ENCODE measurements at places on chromosomes 3 and 15.

DNA sequence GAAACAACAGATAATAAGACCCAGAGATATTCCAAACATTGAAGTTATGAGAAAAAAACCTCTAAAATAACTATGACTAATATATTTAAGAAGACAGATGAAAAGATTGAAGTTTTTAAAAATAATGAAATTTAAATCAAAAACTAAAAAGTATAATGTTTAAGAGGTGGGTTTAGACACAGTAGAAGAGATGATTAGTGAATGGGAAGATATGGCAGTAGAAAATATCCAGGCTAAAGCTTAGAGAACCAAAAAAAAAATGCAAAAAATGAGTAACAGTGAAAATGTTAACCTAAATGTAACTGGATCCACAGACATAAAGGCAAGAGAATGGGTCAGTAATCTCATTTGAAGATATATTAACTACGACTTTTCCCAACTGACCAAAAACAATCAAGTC is 52.2 kb downstream of the RETNLB start:
- DNase-seq: no peak

- DNase-seq: no peak
Observed at GRCh38 chr15:94338243-94338846, 107.0 kb downstream of the MCTP2 start.

- no peak for DNase-seq
Observed at GRCh38 chr3:197117114-197117513, 87.5 kb upstream of the MELTF start.

- DNase-seq: peak; percentile 36
Observed at GRCh38 chr3:67947808-67948508, 293.5 kb upstream of the SUCLG2 start.

DNA sequence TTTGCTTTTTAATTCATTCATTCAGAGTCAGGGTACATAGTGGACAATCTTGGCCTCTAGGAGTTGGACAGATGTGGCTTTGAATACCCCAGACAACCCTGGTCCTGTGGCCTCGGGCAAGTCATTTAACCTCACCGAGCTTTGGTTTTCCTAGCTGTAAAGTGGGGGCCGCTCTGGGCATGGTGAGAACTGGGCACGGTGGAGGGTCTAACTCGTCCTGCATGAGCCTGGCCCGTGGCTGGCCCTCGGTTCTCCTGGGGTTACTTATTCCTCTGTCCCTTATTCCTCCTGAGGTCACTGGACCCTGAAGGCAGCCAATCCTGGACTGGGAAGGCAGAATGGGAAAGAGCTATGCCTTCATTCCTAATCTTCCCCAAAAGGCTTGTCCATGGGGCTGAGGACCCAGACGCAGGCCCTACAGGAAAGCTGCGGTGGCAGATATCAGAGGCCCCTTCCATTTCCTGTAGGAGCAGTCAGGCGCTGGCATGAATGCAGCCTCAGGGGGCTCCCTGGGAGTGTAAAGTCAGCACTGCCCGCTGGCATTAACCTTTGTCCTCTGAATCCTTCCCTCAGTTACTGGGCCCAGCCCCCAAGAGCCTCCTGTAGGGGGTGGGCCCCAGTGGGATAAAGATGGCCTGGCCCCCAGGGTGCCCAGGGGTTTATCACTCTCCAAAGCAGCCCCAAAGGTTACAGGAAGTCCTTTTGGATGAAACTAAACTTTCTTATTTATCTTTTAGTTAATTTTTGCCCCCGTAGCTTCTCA is 17.9 kb upstream of the SEC13 start:
- no peak for DNase-seq

GRCh38 chr3:183816681-183817510 is 8.5 kb downstream of the MAP6D1 start:
- no peak for DNase-seq

DNA sequence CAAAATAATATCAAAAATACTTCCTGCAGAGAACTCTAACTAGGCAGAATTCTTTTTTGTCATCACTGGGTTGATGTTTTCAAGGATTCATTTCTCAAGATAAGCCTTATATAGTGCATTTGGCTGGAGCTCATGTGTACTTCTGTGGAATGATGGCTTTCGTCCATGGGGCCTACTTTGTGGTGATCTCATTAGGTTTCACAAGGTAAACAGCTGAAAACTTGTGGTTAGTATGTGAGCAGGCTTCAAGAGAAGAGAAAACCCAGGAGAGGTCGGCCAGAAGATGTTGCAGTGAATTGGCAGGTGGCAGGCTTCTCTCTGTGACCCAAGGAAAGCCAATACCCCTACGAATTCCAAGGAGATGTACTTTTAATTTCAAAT is 121.4 kb upstream of the PHLDB2 start:
- DNase-seq: no peak

DNA sequence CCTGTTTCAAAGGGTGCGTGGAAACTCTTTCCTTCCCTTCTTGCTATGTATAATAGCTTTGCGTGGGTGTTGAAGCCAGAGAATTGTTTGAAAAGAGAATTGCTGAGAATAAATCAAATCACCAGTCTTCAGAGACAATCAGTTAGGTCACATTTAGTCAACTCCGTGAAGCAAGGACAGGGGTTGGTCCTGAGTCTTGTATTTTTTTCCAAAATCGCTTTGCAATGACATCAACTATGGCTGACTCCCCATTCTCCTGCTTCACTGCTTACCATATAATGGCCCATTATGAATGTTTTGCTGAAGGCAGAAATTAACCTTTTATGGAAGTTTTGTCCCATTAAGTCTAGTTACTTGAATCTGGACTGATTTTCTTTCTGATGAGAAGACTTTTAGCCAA is 852.8 kb downstream of the AGBL1 start:
- DNase-seq: no peak

DNA sequence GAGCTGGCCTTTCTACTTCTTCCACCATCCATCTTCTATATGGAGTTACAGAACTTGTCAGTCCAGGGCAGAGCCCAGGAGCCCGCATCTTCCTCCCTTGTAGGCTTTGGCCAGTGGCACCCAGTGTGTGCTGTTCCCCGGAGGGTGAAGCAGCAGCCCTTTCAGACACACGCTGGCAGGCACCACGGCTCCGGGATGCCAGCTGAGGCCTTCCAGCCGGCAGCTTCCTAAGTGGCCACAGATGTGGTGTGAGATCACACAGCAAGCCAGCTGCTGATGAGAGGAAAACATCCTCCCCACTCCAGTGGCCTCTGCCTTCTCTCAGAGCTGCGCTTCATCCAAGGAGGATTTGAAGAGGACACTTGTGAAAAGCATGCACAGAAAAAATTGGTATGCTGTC is 24.1 kb downstream of the CRABP1 start:
- no peak for DNase-seq

GRCh38 chr3:146243559-146243958 is 7.3 kb downstream of the PLSCR4 start:
- DNase-seq: no peak

DNA sequence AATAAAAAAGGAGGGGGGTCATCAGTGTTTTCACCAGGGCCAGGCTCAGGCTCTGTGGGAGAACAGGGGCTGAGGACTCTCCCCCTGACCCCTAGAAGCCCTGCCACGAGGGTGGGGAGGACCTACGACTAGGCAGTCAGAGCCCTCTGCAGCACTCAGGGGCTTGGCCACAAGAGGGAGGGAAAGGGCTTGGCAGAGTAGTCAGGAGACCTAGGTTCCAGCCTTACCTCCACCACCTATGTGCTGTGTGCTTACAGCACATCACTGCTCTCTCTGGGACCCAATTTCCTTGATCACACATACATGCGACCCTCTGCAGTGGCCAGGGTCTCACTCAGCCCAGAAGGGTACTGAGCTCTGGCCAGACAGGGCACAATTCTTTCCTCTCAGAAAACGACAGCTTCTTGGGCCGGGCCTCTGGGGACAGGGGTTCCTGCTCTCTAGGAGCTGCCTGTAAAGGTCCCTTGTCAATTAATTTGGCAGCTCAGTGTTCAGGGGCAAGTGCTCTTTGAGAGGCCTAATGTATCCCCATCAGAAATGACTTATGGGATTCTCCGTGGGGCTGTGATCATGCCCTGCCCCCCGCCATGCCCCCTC is 16.4 kb upstream of the SKIC8 start:
- no peak for DNase-seq

DNA sequence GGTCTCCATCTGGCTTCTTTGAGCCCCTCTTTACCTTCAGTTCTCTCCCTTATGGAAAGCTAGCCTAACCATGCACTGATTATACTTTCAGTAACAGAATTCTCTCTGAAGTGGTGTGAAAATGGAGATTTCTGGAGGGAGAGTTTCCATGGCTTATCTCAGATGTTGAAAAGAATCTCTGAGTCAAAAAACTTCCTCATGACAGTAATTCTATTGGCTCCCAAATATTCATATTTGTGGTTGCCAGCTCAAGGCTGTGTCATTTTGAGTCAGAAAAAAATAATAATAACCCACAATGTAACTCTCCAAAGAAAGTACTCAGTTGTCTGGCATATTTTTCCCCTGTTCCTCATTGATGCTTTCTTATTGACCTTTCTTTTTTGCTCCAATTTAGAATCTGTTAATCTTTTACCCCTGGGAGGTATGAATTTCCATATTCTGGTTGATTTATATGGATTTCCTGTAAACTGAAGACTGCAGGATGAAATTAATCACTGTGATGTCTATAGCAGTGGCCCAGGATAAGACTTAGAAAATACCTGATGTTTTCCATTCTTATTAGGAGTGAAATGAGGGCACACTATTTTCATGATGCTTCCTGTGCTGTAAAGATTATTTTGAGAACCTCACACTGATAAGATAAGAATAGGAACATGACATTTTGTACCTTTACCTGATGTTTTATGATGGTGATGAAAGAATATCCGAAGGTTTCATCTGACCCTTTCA is 149.5 kb upstream of the EPHA3 start:
- no peak for DNase-seq

DNA sequence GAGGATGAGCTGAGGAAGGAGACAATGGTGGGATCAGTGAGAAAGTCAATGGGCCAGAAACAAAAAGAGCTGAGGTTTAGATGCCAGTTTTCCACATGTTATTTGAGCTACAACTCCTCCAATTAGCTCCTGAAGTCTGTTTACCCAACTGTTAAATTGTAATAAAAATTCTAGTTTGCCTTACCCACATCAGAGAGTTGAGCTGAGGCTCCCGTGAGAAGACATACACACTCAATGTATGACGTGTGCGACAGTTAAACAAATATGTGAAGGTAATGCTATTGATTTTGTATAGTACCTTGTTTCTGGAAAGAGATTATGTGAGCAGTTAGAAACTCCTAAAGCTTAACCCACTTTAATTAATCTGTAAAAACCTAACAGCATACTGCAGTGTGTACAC is 318.1 kb upstream of the GRM7 start:
- DNase-seq: no peak

DNA sequence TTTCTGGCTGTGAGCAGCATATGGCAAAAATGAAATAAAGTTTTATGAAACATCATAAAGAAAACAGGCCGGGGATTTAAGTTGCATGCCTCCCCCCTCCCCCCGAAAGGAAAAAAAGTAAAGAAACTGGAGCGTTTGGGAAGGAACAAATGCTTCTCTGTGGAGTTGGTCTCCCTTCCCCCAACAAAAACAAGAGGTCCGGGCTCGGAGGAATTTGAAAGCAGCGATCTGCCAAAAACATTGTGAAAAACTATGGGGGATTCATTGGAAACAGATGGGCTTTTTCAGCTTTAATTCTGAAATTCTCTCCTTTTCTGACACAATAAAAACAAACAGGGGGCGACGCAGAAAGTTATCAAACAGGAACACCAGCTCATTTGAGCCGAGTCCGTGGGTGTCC is 17.0 kb downstream of the RGMA start:
- DNase-seq: no peak

DNA sequence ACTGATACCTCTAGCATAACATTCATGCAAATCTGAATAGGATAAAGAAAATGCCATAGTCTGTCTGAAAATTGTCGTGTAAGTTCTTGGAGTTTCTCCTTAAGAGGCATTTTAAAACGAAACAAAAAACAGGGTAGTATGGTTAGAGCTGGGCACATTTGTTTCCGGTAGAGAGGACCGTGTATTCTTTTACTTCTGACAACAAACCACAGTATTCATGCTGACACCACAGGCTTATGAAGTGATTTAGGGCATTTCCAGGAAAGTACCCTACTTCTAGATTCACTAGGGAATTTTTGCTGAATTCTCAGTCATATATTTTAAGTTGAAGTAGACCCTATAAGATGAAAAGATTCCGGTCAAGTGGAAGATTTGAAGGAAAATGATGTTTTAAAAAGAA is 541.3 kb downstream of the UNC13C start:
- DNase-seq: no peak

DNA sequence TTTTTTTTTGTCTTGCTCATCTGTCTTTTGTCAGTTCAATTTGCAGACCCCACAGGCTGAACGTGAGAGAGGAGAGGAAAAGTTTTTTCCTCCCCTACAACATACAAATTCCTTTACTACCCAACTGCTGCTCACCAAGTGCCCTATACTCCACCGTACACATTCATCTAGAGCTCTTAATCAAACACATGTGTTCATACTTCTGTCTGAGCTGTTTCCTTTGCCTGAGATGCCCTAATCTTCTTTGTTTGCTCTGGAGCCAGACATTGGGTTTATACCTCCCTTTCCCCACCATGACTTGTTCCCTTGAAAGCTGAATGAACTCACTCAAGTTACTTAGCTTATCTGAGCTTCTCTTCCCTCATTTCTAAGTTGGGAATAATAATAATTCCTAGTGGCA is 122.7 kb upstream of the RASGRP1 start:
- DNase-seq: no peak

GRCh38 chr3:72453706-72454105 is 394.5 kb downstream of the SHQ1 start:
- no peak for DNase-seq

GRCh38 chr3:138019281-138020069 is 9.5 kb downstream of the CLDN18 start:
- no peak for DNase-seq

DNA sequence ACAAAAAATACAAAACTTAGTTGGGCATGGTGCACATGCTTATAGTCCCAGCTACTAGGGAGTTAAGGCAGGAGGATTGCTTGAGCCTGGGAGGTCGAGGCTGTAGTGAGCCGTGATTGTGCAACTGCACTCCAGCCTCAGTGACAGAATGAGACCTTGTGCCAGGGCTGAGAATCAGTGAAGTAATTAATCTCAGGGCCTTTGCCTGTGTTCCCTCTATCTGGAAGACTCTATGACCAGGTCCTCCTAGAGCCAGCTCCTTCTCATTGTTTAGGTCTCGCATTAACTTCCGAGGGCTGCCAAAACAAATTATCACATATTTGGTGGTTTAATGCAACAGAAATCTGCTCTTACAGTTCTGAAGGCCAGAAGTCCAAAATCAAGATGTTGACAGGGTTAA is 41.4 kb upstream of the FLNB start:
- DNase-seq: no peak

DNA sequence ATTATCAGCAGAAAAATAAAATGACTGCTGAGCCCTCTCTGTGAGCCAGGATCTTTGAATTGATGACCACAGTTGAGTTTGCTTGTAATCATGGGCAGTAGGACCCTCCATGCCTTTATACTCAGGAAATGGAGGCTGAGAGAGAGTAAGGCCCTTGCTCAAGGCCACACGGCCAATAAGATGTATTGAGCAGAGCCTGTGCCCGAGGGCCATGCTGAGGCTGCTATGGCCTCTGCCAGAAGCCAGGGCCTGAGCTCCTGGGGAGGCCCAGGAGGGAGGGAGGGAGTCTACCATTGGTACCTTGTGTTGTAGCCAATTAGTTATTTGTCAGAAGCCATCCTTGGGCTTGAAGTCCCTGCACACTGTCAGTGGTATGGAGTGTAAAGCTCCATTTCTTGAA is 151.4 kb downstream of the DNAJB8 start:
- no peak for DNase-seq

- DNase-seq: no peak
Observed at GRCh38 chr3:23253214-23253613, 50.1 kb downstream of the UBE2E2 start.
